ENCODE measurements at places on chromosomes 3 and 15. TPM values are rescaled to one million over a fixed set of nuclear protein-coding genes. Genes with fewer than 3 reads are reported as not detected.

GRCh38 chr3:138441742-138442141 lies 7.3 kb downstream of the ESYT3 start:
- H3K36me3 ChIP-seq = no peaks in the 10 kb centered on the region
- no peak overlapping the region for H3K4me3 ChIP-seq
- DNase-seq = no peak
- no peak overlapping the region for H3K27ac ChIP-seq
- no peaks in the 10 kb centered on the region for H3K4me1 ChIP-seq

Gene SUCNR1
- 2.8 TPM for polyA plus RNA-seq

Gene EPHA3
- 1.6 TPM for polyA plus RNA-seq

Gene NCEH1
- polyA plus RNA-seq = 12.0 TPM

GRCh38 chr3:77889616-77890015 lies 849.7 kb downstream of the ROBO2 start:
- DNase-seq = no peak
- no peaks in the 10 kb centered on the region for H3K27me3 ChIP-seq
- H3K27ac ChIP-seq = no peak overlapping the region
- no peaks in the 10 kb centered on the region for H3K36me3 ChIP-seq

GRCh38 chr15:95559875-95560394 lies 770.6 kb upstream of the NR2F2 start:
- H3K4me3 ChIP-seq = no peak overlapping the region
- DNase-seq = no peak
- H3K27me3 ChIP-seq = no peaks in the 10 kb centered on the region
- peaks cover 11% of the 10 kb centered on the region for H3K4me1 ChIP-seq
- no peak overlapping the region for H3K27ac ChIP-seq

GRCh38 chr3:170876537-170876936 lies 6.5 kb upstream of the RPL22L1 start:
- no peaks in the 10 kb centered on the region for H3K27me3 ChIP-seq
- no peak overlapping the region for H3K27ac ChIP-seq
- no peaks in the 10 kb centered on the region for H3K4me1 ChIP-seq
- DNase-seq = no peak
- no peak overlapping the region for H3K4me3 ChIP-seq

DNA sequence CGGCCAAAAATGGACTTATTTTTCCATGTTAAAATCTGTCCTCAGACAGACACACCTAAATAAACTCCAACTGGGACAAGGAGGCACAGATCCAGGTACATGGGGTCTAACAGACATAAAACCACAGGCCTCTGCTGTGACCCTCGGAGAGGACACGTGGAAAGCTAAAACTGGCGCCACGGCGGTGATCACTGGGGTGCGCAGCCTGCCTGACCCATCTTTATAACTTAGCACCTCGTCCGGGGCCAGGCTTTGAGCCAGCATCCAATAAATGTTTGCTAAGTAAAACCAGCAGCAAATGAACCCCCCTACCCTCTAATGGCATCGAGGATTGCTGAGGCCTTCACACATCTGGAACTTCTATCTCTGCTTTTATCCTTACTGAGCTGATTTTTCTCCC lies 15.3 kb downstream of the PCSK6 start:
- H3K4me1 ChIP-seq = no peaks in the 10 kb centered on the region
- no peaks in the 10 kb centered on the region for H3K36me3 ChIP-seq
- DNase-seq = no peak
